ENCODE measurements at places on chromosomes 7 and 10.

DNA sequence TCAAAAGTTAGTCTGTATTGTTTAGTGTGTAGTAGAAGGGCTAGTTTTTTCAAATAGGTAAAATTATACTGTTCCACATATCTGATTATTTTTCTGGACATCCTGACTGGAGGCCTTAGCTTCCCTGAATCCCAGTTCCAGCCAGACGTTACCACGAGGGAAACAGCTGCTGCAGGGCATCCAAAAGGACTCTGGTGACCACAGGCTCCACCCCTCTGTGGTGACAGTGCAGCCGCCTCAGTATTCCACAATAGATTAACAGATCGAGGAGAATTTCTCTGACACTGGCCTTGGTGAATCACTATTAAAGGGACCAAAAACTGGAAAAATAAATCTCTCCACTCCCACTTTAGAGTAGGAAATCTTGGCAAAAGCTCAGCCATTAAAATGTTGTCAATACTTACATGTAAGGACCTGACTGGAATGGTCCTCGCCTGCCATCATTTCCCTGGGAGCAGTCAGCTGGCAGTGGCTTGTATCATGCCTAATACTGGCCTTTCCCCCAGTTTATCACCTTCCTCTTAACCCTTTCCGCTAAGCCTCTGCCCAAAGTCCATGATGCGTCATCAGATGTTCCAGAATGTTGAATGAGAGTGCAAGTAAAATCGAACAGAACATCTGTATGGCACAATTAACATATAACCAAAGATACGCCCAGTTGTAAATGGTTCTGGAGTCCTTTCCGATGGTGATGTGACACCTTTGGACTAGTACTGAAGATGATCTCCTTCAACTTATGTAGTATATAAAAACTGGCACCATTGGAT is 31.6 kb downstream of the ENO4 start:
- DNase-seq: no peak

GRCh38 chr7:6028563-6028962 is 2.6 kb upstream of the ANKRD61 start:
- no peak for DNase-seq

DNA sequence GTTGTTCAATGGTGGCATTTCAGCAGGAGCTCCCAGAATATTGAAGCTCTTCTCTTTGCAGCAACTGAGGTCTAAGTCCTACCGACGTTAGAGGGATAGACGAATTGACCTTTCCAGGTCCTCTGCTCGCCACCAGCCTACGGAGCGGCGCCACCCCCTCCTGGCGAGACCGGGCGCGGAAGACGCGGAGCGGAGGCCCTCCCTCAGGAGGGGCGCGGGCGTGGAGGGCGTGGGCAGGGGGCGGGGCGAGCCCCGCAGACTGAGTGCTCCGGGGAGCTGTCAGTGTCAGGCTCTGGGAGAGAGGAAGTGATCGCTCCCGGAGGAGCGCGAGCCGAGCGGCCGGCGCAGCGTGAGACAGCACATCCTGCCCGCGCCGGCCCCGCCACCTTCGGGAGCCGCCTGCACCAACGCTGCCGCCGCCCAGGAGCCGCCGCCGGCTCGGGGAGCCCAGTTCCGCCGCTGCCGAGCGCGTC is at the start of gene DYNC1I1:
DYNC1I1 (plus strand) TSS at position 257 of the 473 bp plus-strand sequence. CDS start 32,176 bp downstream, outside the sequence.
- DNase-seq: no peak

GRCh38 chr10:71849461-71849908 is 1.6 kb downstream of the PSAP start:
- DNase-seq: no peak

- DNase-seq: no peak
Measured at GRCh38 chr10:53153831-53154230, 381.2 kb upstream of the MBL2 start.

GRCh38 chr10:69242040-69242851 is 22.1 kb downstream of the HKDC1 start:
- DNase-seq: no peak

GRCh38 chr7:120412139-120413050 is 139.4 kb downstream of the KCND2 start:
- DNase-seq: no peak

DNA sequence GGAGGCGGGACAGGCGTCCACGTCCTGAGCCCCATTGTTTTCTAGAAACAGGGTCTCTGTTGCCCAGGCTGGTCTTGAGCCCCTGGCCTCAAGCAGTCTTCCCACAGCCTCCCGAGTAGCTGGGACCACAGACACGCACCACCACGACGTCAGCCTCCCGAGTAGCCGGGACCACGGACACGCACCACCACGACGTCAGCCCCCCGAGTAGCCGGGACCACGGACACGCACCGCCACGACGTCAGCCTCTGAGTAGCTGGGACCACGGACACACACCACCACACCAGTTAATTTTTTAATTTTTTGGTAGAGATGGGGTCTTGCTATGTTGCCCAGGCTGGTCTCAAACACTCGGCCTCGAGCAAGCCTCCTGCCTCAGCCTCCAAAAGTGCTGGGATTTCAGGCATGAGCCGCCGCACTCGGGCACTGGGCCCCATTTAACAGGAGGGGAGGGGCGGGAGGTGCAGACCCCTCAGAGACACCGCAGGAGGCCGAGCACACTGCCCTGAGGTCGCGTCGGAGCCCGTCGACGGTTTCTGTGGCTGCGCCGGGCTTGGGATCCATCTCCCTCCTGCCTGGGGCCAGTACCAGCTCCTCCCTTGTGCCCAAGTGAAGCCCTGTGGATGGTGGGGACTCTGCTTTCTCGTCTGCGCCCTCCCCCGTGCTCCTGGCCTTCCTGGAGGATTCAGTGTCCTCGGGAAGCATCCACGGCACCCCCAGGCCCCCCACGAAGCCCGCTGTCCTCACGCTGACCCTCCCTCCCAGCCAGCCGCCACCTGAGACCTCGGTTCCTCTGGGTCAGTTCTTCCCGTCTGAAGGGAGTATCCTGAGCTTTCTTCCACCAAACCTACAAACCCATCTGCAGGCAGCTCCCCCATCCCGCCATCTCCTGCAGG is 13.0 kb downstream of the FAM20C start:
- no peak for DNase-seq

- no peak for DNase-seq
Measured at GRCh38 chr7:5214641-5215040, 24.6 kb downstream of the WIPI2 start.

- DNase-seq: no peak
Measured at GRCh38 chr10:49745756-49746155, 16.4 kb downstream of the OGDHL start.

DNA sequence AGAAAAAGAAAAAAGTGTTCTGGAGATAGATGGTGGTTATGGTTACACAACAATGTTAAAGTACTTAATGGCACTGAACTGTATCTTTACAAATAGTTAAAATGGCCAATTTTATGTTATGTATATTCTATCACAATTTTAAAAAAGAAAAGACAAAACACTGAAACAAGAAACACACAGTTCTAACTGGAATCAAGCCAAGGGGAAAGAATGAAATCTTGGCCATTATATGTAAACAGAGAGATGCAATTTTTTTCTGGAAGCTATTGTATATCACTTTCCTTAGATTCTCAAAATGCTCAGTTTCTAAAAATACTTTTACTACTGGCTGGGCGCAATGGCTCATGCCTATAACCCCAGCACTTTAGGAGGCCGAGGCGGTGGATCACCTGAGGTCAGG is 4.1 kb downstream of the COA1 start:
- no peak for DNase-seq

DNA sequence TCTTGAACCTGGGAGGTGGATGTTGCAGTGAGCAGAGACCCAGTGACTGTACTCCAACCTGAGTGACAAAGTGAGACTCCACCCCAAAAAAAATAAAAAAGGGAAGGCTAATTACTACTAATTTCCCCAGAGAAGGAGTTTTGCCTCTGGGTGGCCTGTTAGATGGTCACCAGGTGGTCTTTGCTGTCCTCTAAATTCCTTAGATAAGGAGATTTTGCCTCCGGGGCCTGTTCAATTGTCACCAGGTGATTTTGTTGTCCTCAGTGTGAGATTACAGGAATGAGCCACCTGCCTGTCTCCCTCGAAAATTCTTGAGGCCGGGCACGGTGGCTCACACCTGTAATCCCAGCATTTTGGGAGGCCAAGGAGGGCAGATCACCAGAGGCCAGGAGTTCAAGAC is 24.4 kb upstream of the ZMIZ2 start:
- DNase-seq: no peak

- DNase-seq: no peak
Measured at GRCh38 chr7:105639667-105640493, 58.6 kb upstream of the EFCAB10 start.

DNA sequence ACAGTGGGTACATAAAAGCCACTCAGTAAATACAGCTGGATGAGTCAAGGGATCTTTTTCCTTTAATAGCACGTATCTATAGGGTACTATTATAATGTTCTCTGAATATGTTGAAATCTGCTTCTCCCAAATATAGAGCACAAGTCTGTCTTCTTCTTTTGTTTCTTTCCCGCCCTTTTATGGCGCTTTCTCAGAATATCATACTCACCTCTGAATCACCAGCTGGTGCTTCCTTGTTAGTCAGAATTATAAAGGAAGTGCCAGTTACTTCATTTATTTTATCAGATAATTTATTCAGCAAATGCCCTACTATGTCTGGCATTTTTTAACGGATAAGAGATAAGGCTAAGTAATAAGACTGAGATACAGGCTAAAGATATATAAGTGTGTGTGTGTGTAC is 772.9 kb downstream of the SORCS3 start:
- DNase-seq: no peak

DNA sequence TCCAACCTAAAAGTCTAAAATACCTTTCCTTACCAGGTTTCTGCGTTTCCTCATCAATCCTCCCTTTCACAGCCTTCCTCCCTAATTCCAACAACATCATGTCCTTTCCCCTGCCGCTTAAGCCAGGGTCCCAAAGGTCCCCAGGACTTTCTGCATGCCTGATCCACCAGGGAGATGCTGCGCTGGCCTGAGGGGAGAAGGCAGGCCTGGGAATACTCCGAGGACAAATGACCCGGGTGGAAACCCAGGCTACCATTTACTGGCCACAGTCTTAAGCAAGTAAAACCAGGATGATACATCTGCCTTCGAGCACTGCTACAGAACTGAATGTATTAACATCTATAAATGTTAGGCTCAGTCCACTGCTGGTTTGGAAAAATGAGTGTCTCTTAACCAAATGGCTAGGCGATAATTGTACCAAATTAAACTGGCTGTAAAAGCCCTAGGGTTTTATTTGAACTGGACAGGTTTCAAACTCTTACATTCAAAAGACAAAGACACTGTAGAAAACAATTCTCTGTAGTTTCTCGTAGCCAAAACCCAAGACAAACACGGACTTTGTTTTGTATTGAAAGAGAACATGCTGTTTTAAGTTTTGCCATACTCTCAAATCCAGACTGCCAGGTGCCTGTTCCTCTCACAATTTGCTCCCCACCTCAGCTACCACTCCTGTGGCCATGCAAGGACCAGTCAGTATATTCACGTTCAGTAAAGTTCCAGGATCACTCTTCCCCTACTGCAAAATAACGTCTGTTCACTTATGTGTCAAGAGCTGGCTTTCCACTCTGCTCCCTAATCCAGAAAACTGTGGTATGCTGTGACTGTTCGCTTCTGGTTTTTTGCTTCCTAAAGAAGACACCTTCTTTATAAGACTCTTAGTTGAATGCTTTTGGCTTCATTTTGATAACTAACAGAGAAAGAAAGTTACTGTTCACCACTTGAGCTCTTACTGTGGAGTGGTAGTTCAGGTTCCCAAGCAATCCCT is 145.7 kb downstream of the RNF216 start:
- no peak for DNase-seq

DNA sequence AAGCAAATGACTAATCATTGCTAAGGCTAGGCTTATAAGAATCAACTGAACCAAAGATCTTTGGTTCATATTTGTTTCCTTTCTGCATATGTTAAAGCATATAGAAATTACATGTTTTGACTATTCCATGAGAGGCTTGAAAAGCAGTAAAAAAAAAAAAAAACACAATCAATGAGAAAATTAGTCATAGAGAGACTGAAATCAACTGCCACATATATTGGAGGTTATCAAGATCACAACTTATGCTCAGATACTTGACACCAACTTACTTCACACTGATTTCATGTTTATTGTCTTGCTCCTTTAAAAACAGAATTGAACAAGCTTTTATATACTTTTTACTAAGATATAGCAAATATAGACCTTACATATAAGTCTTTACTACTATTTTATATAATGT is 161.3 kb downstream of the TPK1 start:
- no peak for DNase-seq

- DNase-seq: no peak
Measured at GRCh38 chr7:121017586-121017985, 29.1 kb downstream of the CPED1 start.

GRCh38 chr7:108824840-108825580 is 255.3 kb downstream of the DNAJB9 start:
- no peak for DNase-seq

GRCh38 chr10:79077488-79078173 is 8.9 kb downstream of the ZMIZ1 start:
- no peak for DNase-seq

GRCh38 chr7:157853076-157853788 is 516.4 kb downstream of the DNAJB6 start:
- DNase-seq: no peak

- DNase-seq: no peak
Measured at GRCh38 chr10:59965899-59966650, 59.7 kb upstream of the CCDC6 start.

DNA sequence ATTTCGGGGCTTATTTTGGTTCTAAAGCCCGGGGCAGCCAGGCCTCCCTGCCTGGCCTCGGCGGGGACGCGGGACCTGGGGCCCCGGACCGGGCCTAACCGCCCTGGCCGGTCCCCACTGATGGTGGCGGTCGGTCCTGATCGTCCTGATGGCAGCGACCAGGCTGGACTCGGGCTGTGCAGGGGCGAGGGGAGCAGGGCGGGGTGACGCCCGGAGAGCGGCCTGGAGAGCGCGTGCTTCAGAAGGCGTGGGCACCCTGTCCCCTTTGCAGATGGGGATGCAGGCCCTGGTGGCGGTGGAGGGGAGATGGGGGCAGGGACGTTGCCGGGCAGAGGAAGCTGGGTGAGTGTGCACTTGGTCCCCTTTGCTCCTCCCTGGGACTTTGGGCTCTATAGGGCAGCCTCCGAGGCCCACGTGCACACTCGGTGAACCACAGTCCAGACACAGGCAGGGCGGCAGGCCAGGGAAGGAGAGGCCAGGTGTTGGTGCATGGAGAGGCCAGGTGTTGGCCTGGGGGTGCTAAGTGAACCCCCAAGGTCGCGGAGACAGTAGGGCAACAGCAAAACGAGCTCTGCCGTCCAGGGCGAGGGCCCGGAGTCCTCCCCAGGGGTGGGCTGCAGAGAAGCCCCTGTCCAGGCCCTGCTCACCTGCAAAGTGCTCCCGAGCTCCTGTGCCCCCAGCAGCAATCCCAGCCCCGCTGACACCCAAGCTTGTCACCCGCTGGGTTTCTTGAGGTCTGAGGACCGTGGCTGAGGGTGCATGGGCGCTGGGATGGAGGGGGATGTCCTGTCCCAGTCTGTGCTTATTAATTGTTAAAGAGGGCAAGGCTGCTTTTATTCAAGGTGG is 42.4 kb upstream of the FAM20C start:
- DNase-seq: peak; percentile 12

Measured in CD4-positive, alpha-beta T cell treated with Interleukin-6 at 100 ng/mL for 8 hours (primary cell).